ENCODE measurements at places on chromosomes 5 and 9. TPM values are rescaled to one million over a fixed set of nuclear protein-coding genes. Genes with fewer than 3 reads are reported as not detected.

GPR21 gene
- total RNA-seq = not detected

GRCh38 chr9:136258299-136258625 lies 12.7 kb upstream of the QSOX2 start:
- H3K4me1 ChIP-seq = no peaks in the 10 kb centered on the region
- DNase-seq = no peak
- no peak overlapping the region for H3K4me3 ChIP-seq
- no peaks in the 10 kb centered on the region for H3K36me3 ChIP-seq
- no peaks in the 10 kb centered on the region for H3K27me3 ChIP-seq

PPP2R2B gene
- total RNA-seq = 4.1 TPM

- DNase-seq = no peak
- peak overlapping the region; percentile 85 for H3K27ac ChIP-seq
- H3K27me3 ChIP-seq = no peaks in the 10 kb centered on the region
- no peaks in the 10 kb centered on the region for H3K36me3 ChIP-seq
- peak overlapping the region; percentile 97 for H3K4me3 ChIP-seq
Observed at GRCh38 chr9:136244122-136244968, 1.3 kb downstream of the QSOX2 start.

PCDHB3 gene
- total RNA-seq = 5.7 TPM

- H3K27ac ChIP-seq = no peak overlapping the region
- no peaks in the 10 kb centered on the region for H3K4me1 ChIP-seq
- no peak overlapping the region for H3K4me3 ChIP-seq
- H3K36me3 ChIP-seq = no peaks in the 10 kb centered on the region
Observed at GRCh38 chr9:72046630-72047456, 13.6 kb downstream of the C9orf57 start.

ZCCHC10 gene
- total RNA-seq = 26.5 TPM

- H3K4me1 ChIP-seq = no peaks in the 10 kb centered on the region
- no peaks in the 10 kb centered on the region for H3K27me3 ChIP-seq
- H3K27ac ChIP-seq = no peak overlapping the region
- H3K36me3 ChIP-seq = no peaks in the 10 kb centered on the region
- no peak overlapping the region for H3K4me3 ChIP-seq
- no peak for DNase-seq
Observed at GRCh38 chr9:131087354-131087893, 8.9 kb upstream of the AIF1L start.

- peak overlapping the region; percentile 86 for H3K27ac ChIP-seq
- no peak for DNase-seq
- no peaks in the 10 kb centered on the region for H3K27me3 ChIP-seq
- no peak overlapping the region for H3K4me3 ChIP-seq
- H3K36me3 ChIP-seq = no peaks in the 10 kb centered on the region
Observed at GRCh38 chr5:154117930-154118329, 72.6 kb upstream of the GALNT10 start.

DNA sequence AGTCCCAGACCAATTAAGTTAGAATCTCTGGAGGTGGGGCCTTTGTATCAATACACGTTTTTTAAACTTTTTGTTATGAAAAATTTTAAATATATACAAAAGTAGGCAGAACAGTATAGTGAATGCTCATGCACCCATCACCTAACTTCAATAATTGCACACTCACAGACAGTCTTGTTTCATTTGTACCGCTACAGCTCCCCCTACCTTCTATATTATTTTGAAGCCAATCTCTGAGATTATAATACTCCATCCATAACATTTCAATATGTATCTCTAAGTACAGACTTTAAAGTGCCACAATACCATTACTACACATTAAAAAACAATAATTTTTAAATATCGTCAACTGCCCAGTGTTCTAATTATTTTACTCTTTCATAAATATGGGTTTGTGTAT lies 32.9 kb downstream of the ISL1 start:
- no peaks in the 10 kb centered on the region for H3K36me3 ChIP-seq
- H3K27me3 ChIP-seq = peaks cover 57% of the 10 kb centered on the region
- DNase-seq = no peak

TEX48 gene
- total RNA-seq = not detected

CCL27 gene
- 0.86 TPM for total RNA-seq

OLFML2A gene
- total RNA-seq = 0.14 TPM

All from neural crest cell (in vitro differentiated cells).